ENCODE measurements at places on chromosomes 2 and 18.

GRCh38 chr18:63331105-63331504 lies 11.5 kb upstream of the BCL2 start:
- no peak for DNase-seq

DNA sequence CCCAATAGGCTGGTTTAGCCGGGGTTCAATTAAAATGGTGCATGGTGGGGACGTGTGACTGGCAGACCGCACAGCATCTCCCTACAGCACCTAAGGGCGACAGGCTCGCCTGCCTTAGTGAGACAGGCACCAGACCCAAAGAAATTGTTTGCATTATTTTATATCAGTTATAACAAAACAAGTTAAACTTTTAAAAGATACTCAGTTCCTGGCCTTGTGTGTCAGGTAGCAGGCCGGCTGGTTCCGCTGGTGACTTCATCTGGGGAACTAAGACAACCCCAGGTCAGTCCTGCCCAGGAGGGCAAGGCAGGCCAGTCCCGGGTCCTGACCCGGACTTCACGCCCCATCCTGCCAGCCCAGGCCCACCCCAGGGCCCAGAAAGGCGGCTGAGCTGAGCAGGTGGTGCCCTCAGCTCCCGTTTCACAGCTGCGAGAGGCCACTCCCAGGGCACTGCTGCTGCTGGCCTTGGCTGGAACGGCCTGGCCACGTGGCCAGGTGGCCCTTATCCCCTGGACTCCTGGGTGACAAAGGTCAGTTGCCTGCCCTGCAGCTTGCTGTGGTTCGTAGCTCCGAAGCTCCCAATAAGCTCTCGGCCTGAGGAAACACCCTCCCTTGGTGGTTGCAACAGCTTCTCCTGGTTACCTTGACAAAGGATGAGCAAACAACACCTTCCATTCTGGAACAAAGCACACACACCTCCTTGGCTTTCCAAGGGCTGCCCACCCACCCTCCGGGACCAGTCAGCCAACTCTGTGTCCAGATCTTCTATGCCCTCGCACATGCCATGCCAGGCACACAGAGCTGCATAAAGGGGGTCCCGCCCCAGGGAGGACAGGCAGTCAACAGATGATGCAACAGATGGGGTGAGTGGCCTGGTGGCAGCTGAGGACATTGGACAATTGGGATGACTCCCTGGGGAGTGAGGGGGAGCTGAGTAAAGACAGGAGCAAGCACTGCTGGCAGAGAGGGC lies 11.3 kb upstream of the AGXT start:
- peak; percentile 94 for DNase-seq

DNA sequence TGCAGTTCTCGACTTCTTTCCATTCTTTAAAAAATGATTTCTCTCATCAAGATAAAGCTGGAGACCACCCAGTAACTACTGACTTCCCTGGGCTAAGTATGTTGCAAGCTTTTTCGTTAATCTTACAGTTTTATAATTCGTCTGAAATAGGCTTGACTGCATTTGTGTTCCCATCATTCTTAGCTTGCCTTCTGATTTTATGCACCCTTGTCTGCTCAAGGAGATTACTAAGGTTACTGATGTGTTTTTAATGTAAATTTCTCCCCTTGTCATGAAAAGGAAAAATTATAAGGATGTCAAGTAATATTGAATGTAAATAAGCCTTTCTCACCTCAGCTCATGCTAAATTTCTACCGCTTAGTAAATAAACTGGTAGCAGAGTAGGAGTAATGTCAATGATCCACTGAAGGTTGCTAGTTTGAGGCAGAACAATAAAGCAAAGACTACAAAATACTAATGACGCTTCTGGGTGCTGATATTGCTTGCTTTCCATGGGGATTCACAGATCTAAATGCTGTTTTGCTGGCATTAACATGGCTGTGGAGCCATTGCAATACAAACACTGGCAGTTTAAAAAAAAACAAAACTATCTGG lies 91.9 kb upstream of the CDH20 start:
- no peak for DNase-seq

GRCh38 chr2:42775810-42776209 lies 11.9 kb upstream of the OXER1 start:
- DNase-seq, result no peak

DNA sequence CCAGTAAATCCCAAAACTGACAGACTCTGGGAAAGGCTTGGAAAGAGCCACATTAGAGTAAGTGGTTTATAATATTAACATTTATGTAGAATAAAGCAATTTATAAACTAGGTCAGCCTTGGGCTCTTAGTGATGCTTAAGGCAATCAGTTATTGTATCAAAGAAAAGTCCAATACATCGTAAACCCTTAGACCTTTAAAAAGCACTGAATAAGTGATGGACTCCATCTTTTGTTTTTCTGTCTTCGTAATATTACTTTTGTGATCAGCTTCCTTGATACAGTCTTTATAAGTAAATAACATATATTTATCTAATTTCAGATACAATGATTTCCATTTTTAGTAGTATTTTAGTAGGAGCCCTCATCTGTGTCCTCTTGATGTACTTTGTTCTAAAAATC lies 28.7 kb downstream of the DDX1 start:
- no peak for DNase-seq

GRCh38 chr18:10055125-10055750 lies 141.4 kb downstream of the VAPA start:
- DNase-seq, result no peak

GRCh38 chr18:51107082-51107481 lies 77.1 kb downstream of the SMAD4 start:
- no peak for DNase-seq
